ENCODE measurements at places on chromosomes 1 and 21.

DNA sequence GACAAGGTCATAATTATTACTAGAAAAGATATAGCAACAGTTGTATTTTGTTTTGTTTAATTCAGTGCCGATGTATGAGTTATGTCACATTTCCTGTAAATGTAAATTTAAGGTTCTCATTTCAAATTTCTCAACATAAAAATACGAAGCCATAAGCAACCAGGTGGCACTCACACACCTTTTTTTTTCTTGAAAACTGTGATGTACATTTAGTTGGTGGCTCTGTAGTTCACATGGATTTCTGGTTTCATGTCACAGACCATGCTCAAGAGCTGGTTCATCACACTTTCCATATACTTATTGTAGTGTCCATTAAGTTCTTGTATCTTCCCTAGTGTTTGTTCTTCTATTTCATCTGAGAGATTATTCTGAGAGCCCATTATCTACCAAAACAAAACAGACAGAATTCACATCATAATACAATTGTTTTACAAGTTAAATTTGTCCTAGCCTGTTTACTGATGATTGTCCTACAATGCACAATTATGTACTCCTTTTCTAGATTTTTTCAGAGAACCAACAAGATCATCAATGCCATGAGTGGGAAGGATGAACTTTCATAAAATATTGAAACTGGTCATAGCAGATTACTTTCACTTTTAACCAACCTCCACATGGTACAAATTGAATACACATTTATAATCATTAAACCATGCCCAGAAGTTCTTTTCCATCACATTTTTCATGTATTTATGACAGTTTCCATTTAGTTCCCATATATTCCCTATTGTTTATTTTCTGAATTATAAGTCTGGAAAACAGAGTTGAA lies 17.1 kb downstream of the ATP6V1G3 start:
- DNase-seq, result no peak
- no peaks in the 10 kb centered on the region for H3K36me3 ChIP-seq
- peaks cover 33% of the 10 kb centered on the region for H3K4me1 ChIP-seq
- H3K27ac ChIP-seq, result peak overlapping the region; percentile 94

GRCh38 chr1:193144361-193144938 lies 22.6 kb downstream of the CDC73 start:
- peaks cover 30% of the 10 kb centered on the region for H3K36me3 ChIP-seq
- no peaks in the 10 kb centered on the region for H3K4me1 ChIP-seq
- no peak overlapping the region for H3K27ac ChIP-seq
- no peaks in the 10 kb centered on the region for H3K27me3 ChIP-seq

DNA sequence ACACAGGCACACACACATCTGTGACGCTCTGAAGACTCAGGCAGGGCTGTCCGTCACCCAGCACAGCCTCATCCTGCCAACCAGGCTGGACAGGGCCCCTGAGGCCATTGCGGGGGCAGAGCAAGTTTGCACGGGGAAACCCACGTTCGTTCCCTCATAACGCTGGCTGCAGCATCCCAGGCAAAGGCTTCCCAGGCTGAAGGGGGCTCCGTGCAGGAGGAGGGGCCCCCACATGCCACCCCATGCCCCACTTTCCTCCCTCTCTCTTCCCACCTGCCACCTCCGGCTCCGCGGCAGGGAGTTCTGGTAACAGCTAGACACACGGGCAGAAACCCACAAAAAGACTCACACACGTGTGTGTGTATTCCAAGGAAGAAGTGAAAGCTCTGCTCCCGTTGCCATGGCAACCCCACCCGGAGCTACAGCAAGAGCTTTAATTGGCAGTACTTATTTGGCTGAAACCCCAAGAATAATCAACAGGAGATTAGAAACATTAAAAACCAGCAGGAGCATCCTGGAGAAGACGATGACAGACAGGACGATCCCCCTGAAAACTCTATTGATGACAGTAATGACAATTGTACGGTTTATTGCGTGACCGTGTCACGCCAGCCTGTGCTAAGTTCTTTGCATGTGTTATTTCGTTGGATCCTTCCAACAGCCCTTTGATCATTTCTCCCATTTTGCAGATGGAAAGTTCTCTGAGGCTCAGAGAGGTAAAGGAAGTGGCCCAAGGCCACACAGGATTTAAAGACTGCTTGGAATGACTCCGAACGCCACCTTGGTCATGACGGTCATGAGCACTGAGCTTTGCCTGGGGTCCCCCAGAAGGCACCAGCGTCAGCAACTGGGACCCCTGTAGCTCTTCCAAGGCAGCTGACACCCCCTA lies 247.1 kb downstream of the NPHP4 start:
- no peak overlapping the region for H3K27ac ChIP-seq
- no peak overlapping the region for H3K4me3 ChIP-seq
- peaks cover 3% of the 10 kb centered on the region for H3K4me1 ChIP-seq
- peaks cover 16% of the 10 kb centered on the region for H3K27me3 ChIP-seq

- peak overlapping the region; percentile 42 for H3K27ac ChIP-seq
- no peak overlapping the region for H3K4me3 ChIP-seq
- no peaks in the 10 kb centered on the region for H3K36me3 ChIP-seq
- H3K4me1 ChIP-seq, result peaks cover 23% of the 10 kb centered on the region
- no peak for DNase-seq
- no peaks in the 10 kb centered on the region for H3K27me3 ChIP-seq
Measured at GRCh38 chr1:206014601-206015000, 9.1 kb downstream of the CTSE start.

DNA sequence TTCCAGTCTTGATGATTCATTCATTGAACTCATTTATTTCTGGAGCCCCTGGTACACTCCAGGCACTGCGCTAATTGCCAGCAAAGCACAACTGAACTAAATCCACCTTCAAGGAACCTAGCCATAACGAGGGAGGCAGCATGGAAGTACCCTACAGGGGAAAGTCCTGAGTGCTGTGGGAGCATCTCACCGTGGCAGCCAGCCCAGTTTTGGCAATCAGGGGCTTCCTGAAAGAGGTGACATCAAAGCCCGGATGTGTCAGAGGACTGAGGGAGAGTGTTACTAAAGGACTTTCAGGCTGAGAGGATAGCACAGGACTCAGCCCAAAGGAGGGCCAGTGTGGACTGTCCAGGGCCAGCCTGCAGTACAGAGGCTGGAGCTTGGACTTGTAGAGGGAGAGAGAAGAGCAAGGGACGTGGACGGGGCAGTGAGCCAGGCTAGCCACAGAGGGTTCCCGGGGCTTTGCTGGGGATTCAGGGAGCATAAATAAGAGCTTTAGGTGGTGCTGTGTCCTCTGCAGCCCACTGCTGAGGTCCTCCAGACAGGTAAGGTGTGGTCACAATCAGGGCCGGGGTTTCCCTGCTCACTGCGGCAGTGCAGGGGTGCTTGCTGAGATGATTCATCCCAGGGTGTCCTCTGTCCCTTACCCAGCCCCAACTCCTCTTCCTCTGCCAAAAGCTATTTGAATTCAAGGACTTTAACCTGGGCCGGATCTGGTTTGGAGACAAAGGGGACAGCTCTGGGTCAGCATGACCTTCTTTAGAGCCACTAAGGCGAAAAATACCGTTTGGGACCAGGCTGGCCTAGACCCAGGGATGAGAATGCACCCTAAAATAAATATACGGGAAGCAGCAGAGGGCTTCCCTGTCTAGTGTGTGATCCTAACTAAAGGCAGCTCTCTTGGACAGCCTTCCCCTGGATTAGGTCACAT lies 128.3 kb downstream of the EDEM3 start:
- DNase-seq, result no peak
- H3K4me3 ChIP-seq, result no peak overlapping the region
- H3K4me1 ChIP-seq, result no peaks in the 10 kb centered on the region
- H3K27ac ChIP-seq, result no peak overlapping the region

DNA sequence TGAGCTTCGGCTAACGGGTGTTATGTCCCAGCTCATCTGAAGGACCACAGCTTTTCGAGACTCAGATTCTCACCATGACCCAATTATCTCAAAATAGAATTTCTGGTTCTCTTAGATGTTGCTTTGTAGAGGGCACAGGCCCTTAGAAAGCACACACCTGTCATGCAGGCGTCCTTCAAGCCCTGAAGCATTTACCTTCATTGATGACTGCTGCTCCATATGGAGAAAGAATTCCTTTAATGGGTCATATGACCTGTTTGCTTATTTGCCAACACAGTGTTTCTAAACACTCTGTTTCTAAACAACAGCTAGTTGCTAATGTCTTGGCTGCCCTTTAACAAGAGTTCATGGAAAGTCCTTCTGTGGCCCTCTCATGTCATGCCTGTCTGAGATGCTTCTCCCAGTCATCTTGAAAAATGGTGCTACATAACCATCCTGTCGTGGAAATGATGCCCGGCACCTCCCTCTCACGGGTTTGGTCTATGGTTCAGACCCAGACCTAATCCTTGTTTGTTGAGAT lies 495.7 kb downstream of the KIF26B start:
- no peak overlapping the region for H3K27ac ChIP-seq
- peaks cover 4% of the 10 kb centered on the region for H3K27me3 ChIP-seq
- DNase-seq, result no peak
- H3K36me3 ChIP-seq, result no peaks in the 10 kb centered on the region
- H3K4me1 ChIP-seq, result peaks cover 15% of the 10 kb centered on the region

- peak; percentile 70 for DNase-seq
- no peaks in the 10 kb centered on the region for H3K27me3 ChIP-seq
- no peak overlapping the region for H3K4me3 ChIP-seq
- peaks cover 16% of the 10 kb centered on the region for H3K4me1 ChIP-seq
Measured at GRCh38 chr1:205711105-205712048, 31.1 kb upstream of the SLC45A3 start.

GRCh38 chr1:93051961-93052360 lies 27.1 kb upstream of the MTF2 start:
- peaks cover 2% of the 10 kb centered on the region for H3K4me1 ChIP-seq
- no peak overlapping the region for H3K27ac ChIP-seq
- H3K36me3 ChIP-seq, result no peaks in the 10 kb centered on the region
- no peak for DNase-seq
- no peaks in the 10 kb centered on the region for H3K27me3 ChIP-seq
- H3K4me3 ChIP-seq, result no peak overlapping the region

DNA sequence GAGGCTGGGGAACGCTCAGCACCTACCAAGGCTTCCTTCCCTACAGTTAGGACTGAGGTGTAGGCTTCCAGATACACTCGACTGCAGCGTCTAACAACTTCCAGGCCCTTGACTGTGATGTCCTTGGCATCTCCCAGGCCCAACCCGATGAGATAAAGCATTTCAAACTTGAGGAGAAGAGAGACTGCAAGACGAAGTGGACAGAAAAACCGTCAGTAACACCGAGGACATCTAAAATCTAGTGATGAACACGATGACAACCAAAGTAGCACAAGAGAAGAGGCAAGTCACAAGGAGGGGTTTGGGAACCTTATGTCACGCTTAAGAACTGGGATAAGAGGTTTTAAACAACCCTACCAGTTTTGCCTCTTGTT lies 314 bp downstream of the DPH5 start:
- H3K4me3 ChIP-seq, result peak overlapping the region; percentile 94
- H3K27ac ChIP-seq, result peak overlapping the region; percentile 84
- H3K4me1 ChIP-seq, result peaks cover 47% of the 10 kb centered on the region

DNA sequence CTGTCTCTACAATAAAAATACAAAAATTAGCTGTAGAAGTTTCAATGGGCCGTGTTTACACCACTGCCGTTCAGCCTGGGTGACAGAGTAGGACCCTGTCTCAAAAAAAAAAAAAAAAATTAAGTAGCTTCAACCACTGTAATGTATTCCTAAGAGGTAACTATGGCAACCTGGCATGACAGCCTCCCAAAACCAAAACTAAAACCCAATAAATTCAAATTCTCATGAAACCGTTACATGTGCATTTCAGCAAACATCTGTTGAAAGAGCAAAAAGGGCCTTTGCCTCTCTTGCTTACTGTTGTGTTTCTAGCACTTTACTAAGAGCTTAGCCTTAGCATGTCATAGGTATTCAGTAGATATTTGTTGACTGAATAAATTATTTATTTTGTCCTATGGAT lies 33.5 kb downstream of the ODR4 start:
- no peak overlapping the region for H3K27ac ChIP-seq
- no peaks in the 10 kb centered on the region for H3K4me1 ChIP-seq
- H3K36me3 ChIP-seq, result peaks cover 14% of the 10 kb centered on the region
- H3K27me3 ChIP-seq, result no peaks in the 10 kb centered on the region
- DNase-seq, result no peak

GRCh38 chr1:30417001-30417700 lies 306.2 kb downstream of the MATN1 start:
- no peak for DNase-seq
- H3K27me3 ChIP-seq, result peaks cover 10% of the 10 kb centered on the region
- H3K4me1 ChIP-seq, result no peaks in the 10 kb centered on the region
- no peaks in the 10 kb centered on the region for H3K36me3 ChIP-seq

GRCh38 chr1:167849666-167850065 lies 64.3 kb downstream of the ADCY10 start:
- no peaks in the 10 kb centered on the region for H3K4me1 ChIP-seq
- H3K4me3 ChIP-seq, result no peak overlapping the region
- H3K27me3 ChIP-seq, result peaks cover 8% of the 10 kb centered on the region
- H3K36me3 ChIP-seq, result no peaks in the 10 kb centered on the region

DNA sequence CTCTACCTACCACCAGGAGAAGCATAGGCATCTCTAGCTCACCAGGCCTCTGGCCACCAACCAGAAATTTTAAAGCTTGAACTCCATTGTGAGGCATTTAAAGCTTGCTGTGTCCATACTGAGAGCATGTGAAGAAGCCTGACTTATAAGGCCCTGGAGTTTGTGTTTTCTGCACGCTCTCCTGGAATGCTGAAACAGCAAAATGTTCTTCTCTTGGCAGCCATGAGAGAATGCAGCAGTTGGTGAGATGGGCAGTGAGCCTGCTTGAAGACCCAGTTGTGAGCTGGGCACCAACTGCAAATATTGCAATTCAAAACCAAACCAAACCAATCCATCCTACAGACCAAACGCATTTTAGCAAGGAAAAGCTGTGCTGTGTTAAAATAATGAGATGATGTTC lies 170.0 kb upstream of the IVNS1ABP start:
- no peaks in the 10 kb centered on the region for H3K4me1 ChIP-seq
- H3K4me3 ChIP-seq, result no peak overlapping the region
- H3K27ac ChIP-seq, result no peak overlapping the region
- no peaks in the 10 kb centered on the region for H3K36me3 ChIP-seq
- no peak for DNase-seq
- H3K27me3 ChIP-seq, result no peaks in the 10 kb centered on the region

GRCh38 chr1:44134071-44134920 lies 7.1 kb downstream of the KLF18 start:
- no peak overlapping the region for H3K27ac ChIP-seq
- no peaks in the 10 kb centered on the region for H3K4me1 ChIP-seq
- no peak overlapping the region for H3K4me3 ChIP-seq
- H3K27me3 ChIP-seq, result peaks cover 12% of the 10 kb centered on the region

DNA sequence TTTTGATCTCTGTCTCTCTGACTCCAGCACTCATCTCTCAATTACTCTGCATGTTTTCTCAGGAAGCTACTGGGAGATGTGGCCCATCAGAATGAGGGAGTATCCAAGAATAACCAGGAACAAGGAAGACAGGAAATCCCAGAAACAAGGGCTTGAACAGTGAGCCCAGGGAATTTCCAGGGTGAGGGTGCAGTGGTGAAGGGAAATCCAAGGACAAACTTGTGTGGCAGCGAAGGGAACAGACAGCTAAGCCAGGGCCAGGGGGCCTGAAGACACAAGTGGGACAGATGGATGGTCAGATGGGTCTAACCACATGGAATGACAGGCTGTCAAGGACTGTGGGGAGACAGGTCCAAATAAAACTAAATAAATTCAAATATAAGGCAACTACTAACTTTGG lies 121.8 kb upstream of the ERRFI1 start:
- no peak overlapping the region for H3K4me3 ChIP-seq
- H3K27me3 ChIP-seq, result peaks cover 21% of the 10 kb centered on the region
- DNase-seq, result no peak
- H3K27ac ChIP-seq, result no peak overlapping the region
- H3K4me1 ChIP-seq, result no peaks in the 10 kb centered on the region

- peaks cover 31% of the 10 kb centered on the region for H3K4me1 ChIP-seq
- no peaks in the 10 kb centered on the region for H3K27me3 ChIP-seq
- DNase-seq, result no peak
- no peak overlapping the region for H3K4me3 ChIP-seq
- no peak overlapping the region for H3K27ac ChIP-seq
Measured at GRCh38 chr1:108955881-108956280, 7.4 kb downstream of the CLCC1 start.
